Ascending aorta (tissue), 2 donors: ENCODE measurements at places on chromosomes 1 and 21.

GRCh38 chr21:42973309-42973990 is 912 bp upstream of the PKNOX1 start:
- no peak for DNase-seq

- no peak for DNase-seq
Observed at GRCh38 chr1:229993060-229993459, 74.0 kb upstream of the GALNT2 start.

GRCh38 chr1:190084552-190084951 is 393.1 kb downstream of the BRINP3 start:
- no peak for DNase-seq

DNA sequence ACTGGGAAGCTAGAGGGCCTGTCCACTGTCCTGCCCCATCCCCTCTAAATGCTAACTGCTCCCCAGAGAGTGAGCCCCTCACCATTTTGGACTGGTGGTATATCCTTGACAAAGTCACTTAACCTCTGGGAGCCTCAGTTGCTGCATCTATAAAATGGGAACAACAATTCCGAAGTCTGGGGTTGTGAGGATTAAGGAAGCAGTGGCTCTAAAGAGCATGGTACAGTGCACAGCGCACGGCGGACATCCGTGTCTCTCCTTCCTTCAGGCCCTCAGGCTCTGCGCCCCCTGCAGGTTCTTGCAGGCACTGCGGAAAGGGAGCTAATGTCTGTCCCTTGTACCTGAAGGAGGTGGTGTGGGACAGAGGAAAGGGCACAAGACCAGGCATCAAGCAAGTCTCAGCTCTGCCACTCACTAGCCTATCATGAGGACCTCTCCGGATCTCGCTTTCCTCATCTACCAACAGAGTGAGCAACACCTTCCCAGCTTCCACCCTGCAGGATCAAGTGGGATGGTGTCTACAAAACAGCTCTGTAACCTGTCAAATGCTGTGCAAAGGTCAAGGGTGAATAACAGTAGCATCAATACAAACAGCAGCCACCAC is 20.1 kb downstream of the ECE1 start:
- DNase-seq: peak; percentile 93

DNA sequence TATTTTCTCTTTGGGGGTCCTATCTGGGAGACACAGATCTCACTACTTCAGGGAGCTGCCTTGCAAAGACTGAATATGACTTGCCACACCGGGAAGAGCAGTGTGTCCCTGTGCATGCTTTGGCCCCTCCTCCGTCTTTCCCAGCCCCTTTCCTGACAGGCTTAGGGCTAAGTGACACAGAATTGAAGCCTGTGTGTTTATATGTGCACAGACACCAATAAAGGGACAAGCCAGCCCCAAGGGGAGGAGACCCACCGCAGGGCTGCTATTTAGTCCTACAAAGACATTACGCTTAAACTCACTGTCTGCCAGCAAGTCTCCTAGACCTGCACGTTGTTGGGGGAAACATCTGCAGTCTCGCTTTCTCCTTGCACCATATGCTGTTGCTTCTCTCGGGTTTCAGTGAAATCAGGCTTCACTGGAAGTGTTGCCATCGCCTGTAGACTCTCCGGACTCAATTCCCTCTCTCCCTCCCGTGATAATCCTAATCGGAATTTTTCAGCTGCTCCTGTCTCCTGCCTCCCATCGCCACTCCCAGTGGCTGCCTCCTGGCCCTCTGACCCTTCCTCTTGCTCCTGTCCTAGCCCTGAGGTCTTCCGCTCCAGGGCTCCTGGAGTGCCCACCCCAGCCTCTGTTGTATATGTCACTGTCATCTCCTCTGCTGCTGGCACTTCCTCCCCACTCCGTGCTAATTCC is 58.5 kb upstream of the LRRC53 start:
- DNase-seq: no peak

GRCh38 chr1:232145768-232146167 is 484.2 kb downstream of the SIPA1L2 start:
- no peak for DNase-seq

DNA sequence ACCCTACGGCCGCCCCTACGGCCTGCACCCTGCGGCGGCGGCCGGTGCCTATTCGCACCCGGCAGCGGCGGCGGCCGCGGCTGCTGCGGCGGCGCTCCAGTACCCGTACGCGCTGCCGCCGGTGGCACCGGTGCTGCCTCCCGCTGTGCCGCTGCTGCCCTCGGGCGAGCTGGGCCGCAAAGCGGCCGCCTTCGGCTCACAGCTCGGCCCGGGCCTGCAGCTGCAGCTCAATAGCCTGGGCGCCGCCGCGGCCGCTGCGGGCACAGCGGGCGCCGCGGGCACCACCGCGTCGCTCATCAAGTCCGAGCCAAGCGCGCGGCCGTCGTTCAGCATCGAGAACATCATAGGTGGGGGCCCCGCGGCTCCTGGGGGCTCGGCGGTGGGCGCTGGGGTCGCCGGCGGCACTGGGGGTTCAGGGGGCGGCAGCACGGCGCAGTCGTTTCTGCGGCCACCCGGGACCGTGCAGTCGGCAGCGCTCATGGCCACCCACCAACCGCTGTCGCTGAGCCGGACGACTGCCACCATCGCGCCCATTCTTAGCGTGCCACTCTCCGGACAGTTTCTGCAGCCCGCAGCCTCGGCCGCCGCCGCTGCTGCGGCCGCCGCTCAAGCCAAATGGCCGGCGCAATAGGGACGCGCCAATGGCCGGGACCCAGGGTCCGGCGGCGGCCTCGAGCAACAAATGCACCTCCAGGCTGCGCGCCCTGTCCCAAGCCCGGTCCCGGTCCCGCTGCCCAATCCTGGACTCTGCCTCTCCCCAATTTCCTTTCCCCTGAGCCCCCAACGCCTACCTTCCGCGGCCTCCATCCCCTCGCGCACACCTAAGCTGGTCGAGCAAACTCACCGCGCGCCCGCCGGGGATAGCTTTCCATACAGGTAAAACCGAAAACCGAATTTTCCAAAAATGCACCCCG is 1.8 kb downstream of the FOXD3 start:
- no peak for DNase-seq

DNA sequence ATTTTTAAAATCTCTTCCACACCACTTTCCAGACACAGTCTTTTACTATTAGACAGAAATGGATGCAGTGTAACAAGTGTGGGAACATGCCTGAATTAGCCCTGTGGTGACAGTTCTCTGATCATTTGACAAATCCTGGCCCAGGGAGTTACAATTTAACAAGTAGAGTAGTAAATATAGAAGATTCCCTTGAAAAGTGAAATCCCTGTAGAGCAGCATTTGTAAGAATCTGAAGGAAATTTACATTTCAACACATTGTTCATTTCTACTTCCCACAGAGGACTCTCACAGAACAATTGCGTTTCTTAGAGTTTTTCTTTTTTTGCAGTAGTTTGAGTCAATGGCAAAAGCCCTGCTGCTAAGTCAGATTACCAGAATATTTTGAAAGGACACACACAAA is 458.3 kb upstream of the BRINP3 start:
- DNase-seq: no peak

GRCh38 chr21:45529785-45530422 is 12.3 kb downstream of the SLC19A1 start:
- peak; percentile 19 for DNase-seq

DNA sequence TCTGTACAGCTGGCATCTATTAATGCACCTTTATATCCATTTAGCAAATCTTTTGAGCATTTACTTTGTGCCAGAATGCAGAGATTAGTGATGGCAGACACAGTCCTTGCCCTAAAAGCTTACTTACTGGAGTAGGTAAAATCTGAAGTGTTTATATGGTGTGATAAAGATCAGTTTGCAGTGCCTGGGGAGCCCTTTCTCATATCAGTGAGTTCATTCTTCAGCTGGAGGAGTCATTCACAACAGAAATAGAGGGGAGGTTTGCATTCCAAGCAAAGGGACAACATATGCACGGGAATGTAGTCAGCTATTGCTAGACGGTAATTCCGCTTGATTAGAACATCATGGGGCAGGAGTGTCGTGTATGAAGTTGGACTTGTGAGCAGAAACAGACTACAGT is 8.4 kb downstream of the SLC35F3 start:
- DNase-seq: no peak

GRCh38 chr1:218969006-218969405 is 204.7 kb upstream of the LYPLAL1 start:
- no peak for DNase-seq

GRCh38 chr1:109298666-109299557 is 7.9 kb downstream of the MYBPHL start:
- no peak for DNase-seq

GRCh38 chr1:81305997-81306452 is 494.7 kb upstream of the ADGRL2 start:
- no peak for DNase-seq

- no peak for DNase-seq
Observed at GRCh38 chr1:223118418-223118817, 24.6 kb downstream of the TLR5 start.

- DNase-seq: no peak
Observed at GRCh38 chr1:115310581-115311473, 27.2 kb downstream of the NGF start.

DNA sequence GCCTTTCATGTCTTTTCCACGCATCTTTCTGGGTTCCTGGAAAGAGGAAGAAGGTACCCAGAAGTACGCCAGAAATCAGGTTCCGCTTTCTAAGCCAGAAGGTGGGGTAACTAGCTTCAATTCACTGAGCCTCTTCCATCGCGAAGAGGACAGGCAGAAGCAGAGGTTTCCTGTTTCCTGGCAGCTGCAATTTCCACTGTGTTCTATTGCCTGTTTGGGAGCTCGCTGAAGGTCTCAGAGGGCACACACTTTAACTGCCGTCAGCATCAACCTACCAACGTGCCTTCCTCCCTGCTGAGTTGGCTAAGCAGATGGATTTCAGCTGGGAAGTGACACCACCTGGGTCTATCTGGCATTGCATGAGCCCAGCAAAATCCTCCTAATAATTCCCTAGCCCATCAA is 10.0 kb downstream of the NCF2 start:
- DNase-seq: peak; percentile 65

- no peak for DNase-seq
Observed at GRCh38 chr1:87404296-87404695, 75.6 kb downstream of the LMO4 start.

DNA sequence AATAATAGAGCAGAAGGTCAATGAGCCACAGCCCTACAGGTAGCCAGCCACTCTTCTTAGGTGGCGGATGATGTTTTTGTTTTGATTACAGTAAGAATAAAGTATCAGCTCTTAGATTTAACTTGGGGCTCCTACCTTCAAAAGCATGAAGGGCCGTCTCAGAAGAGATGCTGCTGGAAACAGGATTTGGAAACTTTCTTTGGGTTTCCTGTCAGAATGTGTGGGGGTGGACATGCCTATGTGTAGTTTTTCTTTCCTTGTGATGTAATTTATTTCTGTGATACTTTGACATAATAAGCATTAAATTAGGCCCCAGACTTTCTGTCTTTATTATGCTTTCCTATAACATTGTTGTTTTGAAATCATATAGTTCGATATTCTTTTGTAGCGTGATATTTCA is 1.5 kb downstream of the RAP1A start:
- no peak for DNase-seq

DNA sequence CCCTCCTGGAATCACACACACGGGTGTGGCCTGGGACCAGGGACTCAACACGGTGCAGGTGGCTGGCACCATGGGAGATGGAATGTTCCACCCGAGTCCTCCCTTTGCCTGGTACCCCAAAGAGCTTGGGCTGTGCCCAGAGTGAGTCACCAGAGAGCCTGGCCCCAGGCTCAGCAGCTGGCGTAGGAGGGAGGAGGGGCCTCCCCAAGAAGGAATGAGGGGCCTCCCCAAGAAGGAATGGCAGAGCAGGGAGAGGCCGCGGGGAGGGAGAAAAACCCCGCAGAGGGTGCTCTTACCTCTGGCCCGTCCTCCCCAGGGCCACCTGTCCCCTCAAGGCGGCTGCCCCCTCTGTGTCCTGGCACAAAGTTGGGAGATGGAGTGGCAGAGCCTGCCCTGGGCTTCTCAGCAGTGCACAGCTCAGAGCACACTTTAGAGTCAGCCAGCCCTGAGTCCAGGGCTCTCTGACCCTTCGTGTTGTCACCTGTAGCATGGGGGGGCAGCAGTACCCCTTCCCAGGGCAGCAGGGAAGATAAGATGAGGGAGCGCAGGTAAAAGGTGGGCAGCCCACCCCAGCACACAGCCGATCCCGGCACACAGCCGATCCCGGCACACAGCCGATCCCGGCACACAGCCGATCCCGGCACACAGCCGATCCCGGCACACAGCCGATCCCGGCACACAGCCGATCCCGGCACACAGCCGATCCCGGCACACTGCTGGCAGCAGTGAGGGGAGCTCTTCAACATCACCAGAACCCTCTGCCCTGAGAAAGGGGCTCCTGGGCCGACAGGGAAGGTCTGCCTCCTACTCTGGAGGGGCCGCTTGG is 20.2 kb upstream of the KCNAB2 start:
- DNase-seq: no peak

DNA sequence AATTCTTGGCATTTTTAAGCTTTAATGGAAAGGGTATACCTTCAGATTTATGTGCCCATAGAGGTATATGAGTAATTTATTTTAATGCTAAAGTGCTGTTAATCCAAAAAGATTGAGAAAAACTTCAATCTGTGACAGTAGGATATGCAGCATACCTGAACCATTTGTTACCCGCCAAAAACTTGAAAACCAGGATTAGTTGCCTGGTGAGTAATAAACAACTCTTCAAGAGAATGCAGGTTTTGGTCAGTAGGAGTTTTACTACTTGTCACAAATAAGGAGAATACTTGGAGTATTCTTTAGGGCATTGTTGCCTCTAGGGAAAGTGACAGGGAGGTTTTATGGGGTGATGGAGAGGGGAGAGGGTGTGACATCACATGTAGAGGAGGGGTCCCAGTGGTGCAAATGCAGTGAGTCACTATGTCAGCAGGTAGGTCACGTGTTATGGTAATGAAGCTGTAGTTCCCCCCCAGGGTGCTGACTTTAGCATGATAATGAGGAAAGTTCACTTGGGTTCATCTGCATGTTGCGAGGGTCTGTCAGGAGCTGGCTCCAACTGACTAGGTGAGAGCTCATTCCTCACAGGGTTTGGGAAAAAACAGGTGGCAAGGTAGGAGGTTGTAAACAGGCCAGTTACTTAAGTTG is 23.1 kb downstream of the USP25 start:
- no peak for DNase-seq

DNA sequence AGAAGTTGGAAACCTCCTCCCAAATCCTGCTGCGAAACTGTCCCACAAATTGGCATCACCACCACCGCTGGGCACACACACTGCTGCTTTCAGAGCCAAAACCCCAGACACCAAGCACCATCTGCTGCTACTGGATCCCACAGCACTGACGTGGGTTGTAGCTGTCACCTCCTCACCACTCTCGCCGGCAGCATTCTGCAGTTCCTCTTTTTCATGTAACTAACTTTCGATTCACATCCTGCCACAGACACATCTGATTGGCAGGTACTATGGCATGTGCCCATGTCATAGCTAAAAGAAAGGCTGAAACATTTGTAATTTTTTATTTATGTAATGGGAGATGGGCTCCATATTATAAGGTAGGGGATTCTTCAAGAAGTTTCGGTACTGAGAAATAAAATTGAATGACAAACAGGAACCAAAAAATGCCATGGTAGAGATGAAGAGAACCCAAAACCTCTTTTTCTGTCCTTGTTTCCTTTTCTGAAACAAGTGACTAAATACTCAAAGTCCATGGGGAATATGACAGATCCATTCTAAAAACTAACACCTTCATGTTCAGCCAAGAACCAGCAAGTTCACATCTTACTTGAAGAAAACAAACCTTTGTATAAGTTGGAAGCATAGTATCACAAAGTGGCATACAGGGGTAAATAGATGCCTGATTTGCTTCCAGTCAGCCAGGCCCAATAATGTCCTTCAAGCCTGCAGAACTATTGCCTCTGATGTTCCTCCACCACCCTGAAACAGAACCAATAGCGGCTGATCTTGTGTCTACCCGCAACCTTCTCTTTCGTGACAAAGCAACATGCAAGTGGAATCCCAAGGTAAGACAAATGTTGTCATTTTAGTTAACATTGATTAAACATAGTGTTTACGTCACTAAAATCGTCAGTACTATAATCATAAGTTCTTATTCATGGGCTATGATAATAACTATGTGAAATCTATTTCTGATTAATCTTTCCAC is 26.6 kb upstream of the RGS13 start:
- peak; percentile 63 for DNase-seq
